ENCODE measurements at places on chromosomes 7 and 10.

GRCh38 chr7:134552105-134552504 is 3.2 kb downstream of the AKR1B15 start:
- DNase-seq = no peak

GRCh38 chr10:3500408-3500856 is 284.6 kb downstream of the KLF6 start:
- no peak for DNase-seq

DNA sequence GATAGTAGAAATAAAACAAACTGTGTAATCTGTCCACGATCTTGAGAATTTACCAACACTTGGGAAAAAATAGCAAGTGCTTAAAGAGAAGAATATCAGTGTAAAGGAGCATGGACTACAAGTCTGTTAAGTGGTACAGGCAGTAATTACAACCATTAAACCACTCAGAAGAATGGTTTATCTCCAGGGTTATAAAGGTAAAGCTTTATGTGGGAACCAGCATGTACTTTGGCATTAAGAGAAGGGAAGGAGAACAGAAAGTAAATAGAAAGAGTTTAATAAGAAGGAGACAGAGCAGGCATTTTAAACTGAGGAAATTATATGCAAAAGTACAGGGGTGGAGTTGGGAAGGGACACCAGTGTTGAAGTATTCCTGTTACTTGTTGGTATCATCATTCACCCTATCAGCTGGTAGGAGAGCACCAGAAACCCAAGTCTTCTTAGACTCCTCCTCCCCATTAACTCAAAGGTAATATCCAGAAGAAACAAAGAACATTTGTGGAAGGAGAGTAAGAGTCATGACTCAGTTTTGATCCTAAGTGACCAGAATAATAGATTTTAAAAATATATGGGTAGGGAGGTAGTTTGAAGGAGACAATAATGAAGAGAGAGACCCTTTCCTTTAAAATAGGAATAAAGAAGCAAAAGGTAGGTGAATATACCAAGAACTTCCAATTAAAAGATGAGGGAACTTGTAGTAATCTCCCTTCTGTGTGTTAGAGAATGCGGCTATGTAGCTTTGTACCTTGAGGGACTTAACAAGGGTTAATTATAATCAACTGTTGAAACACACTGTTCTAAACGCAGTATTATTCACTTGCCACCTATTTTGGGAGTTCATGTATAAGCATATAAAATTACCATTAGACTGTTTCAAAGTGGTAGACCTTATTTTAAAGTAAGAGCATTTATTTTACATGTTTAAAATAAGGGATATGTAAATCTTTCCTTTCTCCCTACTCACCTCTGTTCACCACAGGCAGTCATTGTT is 92.1 kb upstream of the STRIP2 start:
- DNase-seq = no peak

DNA sequence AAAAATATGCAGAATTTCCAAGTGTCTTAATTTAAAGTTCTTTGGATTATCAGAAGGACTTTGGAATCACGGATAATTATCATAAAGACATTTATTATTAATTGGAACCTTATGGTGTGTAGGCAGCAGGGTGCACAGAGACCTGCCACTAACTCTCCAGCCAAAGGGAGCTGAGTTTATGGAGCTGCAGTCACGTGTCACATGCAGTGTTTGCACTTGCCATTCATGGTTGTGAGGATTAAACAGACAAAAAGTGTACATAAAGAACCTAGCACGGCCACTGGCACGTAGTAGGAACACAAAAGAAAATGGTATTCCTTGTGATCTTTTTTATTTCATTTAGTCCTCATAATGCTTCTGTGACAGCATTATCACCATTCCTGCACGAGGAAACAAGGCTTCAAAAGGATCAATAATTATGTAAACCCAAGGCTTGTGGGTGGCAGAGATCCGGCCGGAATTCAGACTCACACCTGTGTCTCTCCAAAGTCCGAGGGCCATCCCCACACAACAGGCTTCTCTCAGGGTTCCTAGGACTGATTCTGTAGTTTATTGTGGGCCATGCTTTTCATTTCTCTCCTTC is 143.9 kb upstream of the STK17A start:
- no peak for DNase-seq

DNA sequence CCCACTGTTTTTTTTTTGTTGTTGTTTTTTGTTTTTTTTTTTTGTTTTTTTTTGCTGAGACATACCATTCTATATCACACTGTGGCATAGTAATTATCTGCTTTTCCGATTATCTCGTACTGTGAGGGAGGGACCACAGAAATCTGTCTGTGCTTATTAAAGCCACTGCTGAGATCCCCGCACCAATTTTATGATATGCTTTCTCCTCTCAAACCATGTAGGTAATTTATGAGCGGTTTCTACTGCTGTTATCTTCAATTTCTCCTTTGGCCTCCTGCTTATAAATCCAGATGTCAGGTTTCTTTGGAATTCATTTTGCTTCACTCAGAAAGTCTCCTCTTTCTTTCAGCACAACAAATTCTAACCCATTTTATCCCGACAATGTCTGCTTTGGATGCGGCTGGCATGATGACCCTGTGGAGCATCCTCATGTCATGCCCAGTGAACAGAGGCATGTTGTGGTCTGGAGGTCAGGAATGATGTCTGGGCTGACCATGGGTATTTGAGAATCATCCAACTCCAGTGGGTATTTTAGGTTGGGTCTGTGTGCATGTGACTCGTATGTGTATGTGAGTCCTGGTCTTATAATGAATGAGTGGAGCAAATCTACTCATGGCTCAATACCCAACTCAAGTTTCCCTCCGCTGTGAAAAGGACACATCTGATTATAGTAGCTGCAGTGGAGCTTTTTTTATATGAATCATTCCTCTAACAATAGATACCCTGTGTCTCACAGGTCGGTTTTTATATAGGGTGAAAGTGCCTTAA is 213.4 kb downstream of the GALNT17 start:
- no peak for DNase-seq

DNA sequence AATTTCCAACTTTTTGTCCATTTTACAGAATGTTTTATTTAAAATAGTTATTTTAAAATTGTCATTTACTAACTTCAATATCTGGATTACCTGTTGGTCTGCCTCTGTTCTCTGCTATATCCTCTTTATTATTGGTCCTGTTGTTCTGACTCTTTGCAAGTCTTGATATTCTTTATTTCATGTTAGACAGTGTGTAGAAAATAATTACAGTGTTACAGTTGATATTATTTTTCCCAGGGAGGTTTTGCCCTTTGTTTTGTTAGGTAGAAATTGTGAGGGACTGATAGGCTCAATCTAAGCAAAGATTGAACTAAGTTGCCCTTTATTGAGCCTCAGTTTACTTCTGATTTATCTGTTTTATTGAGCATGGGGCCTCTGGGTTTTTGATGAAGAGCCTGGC is 49.4 kb upstream of the CADPS2 start:
- DNase-seq = no peak

DNA sequence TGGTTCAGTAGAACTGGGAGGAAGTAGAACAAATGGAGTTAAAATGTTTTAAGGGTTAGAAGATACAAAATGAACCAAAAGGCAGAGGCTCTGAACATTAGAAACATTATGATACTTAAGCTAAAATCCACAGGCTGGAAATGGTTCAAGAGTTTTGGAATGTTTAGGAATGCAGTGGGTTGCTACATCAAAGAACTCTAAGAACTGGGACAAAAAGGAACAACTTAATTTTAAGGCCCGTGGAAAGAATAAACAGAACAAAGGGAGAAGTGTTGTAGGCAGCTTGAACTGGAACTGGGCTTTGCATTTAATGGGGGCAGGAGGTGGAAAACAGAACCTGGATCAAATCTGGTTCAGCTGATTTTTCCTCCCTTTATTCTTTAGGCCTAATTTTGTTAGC is 3.5 kb upstream of the C7orf25 start:
- DNase-seq = no peak

- peak; percentile 35 for DNase-seq
These were observed 77.9 kb downstream of the ARHGAP21 start for GRCh38 chr10:24645784-24646183.

- no peak for DNase-seq
These were observed 122.2 kb downstream of the PDE1C start for GRCh38 chr7:31948029-31948428.

- no peak for DNase-seq
These were observed 481.3 kb downstream of the DNAJB6 start for GRCh38 chr7:157817944-157818700.

GRCh38 chr7:46226860-46227259 is 305.8 kb upstream of the IGFBP3 start:
- DNase-seq = no peak

GRCh38 chr10:79073784-79074432 is 5.1 kb downstream of the ZMIZ1 start:
- DNase-seq = no peak

DNA sequence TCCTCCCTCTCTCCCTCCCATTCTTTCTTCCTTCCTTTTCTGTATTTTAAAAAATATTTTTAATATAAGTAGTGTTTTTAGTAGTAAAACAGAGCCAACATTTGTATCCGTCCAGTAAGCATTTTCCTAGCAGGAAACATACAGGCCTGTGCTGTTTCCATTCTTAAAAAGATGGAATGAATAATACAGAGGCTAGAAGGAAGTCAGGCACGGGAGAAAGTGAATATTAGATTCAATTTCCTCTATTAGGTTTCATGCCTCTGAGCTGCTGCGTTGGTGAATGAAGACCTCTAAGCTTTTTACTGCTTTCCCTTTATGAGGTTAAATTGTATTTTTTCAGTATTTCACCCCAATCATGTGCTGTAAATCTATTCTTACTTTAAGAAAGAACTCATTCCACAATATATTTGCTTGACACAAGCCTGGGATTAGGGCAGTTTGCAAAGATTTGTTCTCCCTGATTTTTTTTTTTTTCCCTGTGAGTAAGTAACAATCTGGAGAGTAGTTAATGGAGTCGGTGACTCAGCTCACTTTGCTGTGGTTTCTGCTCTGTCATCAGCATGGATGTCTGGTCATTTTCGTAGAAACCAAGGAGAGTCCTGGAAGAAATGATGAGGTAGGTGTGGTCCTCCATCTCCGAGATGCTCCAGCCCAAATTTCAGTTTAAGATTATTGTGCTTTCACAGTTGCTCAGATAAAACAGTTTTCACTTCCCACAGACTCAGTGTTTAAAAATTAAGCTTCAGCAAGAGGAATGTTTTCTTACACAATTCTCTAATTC is 76.1 kb upstream of the PITRM1 start:
- DNase-seq = no peak

DNA sequence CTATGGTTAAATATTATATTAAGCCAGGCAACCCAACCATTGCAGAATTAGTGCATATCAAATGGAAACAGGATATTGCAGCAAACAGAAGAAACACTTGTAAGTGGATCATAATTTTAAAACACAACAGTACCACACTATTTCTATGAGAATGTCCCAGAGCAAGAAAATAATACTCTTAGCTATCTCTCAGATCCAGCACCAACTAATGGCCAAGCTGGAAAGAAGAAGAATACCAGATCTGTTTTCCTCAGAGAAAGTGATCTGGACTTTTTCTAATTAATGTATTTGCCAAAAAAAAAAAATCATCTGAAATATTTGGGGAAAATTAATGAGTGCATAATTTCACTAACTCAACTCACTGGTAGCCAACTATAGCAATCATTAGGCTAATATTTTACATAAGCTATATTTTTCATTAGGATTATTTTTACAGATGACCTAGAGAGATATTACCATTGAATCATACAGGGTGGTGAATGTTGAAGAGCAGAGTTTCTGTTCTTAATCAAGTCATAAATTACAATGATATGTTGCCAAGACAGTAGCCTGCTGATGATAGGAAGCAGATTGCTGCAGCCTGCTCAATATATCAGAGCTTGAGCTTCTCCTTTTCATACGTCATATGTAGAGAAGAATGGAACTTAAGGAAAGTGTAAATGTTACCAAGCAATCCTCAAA is 995.4 kb upstream of the LRRN3 start:
- DNase-seq = no peak

DNA sequence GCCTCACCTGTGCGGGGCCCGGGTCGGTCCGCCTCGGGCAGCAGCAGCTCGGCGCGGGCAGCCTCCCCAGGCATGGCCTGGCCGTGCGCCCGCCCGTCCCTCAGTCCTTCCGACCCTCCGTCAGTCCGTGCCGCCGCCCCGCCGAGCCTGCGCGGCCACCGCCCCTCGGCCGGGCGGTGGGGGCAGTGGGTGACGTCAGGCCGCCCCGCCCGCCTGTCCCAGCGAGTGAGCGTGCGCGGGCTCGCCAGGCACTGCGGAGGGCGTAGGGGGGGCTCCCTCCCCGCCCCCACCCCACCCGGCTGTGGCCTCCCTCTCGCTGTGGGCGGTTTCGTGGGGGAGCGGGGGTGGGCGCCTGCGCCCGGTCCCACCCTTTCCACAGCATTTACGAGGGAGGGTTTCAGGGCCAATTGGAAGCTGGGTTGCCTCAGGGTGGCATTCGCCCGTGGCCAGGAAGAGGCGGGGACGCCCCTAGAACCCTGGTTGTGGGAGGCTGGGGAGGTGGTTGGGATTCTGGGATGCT is at the start of gene NACAD:
Gene NACAD (minus strand): TSS at position 149 of the 520 bp plus-strand sequence. CDS start 75 bp downstream, at position 74.
- DNase-seq = no peak

- no peak for DNase-seq
These were observed 79.9 kb downstream of the HYCC1 start for GRCh38 chr7:22934023-22934422.

- DNase-seq = no peak
These were observed 54.9 kb downstream of the PTEN start for GRCh38 chr10:87918254-87918859.

GRCh38 chr7:149046416-149046815 is 18.1 kb upstream of the PDIA4 start:
- no peak for DNase-seq

- DNase-seq = no peak
These were observed 298.9 kb upstream of the CNTNAP2 start for GRCh38 chr7:145817687-145818086.

GRCh38 chr10:93039721-93040120 is 20.9 kb upstream of the CYP26C1 start:
- DNase-seq = no peak

DNA sequence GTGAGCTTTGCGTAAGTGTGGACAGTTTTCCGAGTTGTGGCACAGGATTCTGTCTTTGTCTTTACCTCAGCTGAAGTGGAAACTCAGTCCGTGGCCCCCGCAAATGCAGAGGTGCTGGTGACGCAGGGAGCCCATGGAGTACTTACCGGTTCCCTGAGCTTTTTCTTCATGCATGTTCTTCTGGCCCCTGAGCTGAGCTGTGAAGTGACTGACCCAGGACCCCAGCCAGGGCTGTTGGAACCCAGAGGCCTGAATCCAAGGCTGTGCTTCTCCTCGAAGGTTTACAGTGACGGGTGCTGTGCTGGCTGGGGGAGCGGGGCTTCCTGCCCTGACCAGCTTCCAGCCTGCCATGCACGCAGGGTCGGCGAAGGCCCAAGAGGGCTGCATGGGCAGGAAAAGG is 223.5 kb downstream of the GLRX3 start:
- no peak for DNase-seq
